ENCODE measurements at places on chromosomes 6 and 20.

GRCh38 chr6:32664827-32665362, 1.6 kb downstream of the HLA-DQB1 start:
- DNase-seq: no peak

DNA sequence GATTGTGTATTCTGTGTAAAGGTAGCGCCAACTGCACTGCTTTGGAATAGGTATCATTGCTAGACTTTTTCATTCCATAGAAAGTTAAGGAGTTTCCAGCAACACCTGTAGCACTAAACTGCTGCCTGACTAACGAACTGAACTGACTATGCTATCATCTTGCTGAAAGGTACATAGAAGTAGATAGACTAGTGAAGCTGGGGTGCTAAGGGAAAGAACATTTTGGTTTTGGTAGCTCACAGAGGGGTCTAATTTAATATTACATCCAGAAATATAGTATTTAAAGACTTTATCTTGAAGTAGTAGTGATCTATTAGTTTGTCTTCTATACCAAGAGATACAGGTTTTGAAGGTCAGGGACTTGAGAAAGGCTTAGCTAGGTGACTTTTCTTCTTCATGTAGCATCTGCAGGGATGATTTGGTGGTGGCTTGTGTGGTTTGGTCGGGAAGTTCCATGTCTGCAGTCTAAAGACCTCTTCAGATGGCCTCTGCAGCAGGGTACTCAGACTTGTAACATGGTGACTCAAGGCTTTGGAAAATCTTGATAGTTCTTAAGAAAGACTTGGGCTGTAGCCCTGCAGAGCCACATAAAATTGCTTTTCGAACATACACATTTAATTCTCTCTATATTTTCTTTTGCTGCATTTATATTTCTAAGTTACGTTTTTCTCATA, 10.2 kb downstream of the SENP6 start:
- no peak for DNase-seq

DNA sequence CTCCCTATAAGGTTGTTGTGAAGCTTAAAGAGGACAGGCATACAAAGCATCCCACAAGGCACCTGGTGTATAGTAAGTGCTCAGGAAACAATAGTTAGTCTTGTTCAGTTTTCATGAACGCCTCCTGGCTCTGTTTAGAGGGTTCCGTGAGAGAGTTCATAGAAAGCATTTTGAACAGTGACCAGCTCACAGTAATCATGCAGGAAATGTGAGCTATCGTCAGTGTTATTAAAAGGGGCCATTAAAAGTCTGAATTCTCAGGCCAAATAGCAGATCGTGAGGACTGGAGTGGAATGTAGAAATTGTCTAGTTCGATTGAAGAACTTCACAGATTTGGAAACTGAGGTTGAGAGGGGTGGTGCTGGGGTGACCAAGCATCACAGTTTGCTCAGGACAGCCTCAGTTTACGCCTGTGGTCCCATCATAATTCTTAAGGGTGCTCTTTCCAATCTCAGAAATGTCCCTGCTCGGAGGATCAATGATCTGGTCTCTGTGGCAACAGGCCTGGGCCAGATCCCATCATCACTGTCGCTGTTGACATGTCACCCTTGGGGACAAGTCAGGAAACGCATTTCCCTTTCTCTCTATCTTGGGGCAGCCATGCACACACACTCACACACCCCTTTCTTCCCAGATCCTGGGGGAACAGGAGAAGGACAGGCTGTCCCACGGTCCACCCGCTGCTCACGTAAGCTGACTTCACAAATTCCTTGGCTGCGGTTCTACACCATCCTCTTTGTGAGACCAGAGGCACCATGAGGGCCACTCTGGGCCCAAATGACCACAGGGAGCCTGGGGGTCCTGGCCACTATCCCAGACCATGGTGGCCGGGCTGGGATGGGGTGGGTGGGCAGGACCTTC, 7.2 kb downstream of the TGM2 start:
- DNase-seq: no peak

DNA sequence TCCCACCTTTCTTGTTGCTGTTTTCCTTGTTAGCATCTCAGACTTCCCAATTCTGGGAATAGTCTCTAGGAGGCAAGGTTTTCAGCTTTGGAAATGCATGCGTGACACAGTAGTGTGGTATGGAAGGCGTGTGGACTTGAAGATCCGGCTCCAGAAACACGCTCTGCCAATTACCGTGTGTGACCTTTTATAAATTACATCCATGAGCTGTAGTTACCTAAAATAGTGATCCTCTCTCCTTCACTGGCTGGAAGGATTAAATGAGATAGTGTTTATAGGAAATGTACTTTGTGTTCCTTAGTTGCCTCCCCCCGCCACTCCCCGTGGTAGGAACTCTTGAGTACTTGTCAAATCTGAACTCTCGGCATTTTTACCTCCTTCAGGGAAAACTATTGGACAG, 13.0 kb downstream of the E2F3 start:
- DNase-seq: no peak

DNA sequence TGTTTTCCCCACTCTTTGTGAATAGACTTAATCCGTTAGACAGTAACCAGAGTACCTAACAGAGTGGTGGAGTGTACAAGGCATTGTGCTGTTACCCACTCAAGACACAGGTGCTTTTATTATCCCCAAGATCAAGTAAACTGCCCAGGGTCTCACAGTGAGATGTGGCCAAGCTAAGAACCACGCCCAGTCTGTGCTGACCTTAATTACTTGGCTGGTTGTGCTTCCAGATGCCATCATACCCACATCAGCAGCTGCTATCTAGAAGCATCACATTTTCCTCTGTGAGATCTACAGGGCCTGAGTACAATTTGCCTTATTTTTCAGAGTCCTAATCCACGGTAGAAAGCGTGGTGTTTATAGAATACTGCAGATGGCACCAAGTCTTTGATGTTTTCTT, 70.3 kb downstream of the GFRA4 start:
- no peak for DNase-seq

DNA sequence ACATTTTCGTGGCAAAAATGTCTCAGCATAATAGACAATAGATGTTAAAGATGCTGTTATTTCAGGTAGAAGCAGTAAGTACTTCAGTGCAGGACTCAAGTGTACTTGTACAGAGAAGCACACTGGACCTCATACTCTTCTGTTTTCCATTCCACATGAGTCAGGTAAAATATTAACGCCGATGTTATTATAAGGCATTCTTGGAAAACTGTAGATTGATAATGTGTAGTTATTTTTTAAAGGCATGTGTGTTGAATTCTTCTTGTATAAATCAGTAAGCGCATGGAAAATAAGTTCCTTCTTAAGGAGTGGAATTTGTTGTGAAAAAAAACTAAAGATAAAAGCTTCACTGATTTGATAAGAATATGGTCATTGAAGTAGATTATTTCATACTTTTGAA, 45.8 kb downstream of the DOP1A start:
- DNase-seq: no peak

GRCh38 chr6:168385037-168385759, 55.8 kb upstream of the SMOC2 start:
- no peak for DNase-seq

- DNase-seq: no peak
Observed at GRCh38 chr6:18507018-18507415, 119.9 kb downstream of the RNF144B start.

- DNase-seq: no peak
Observed at GRCh38 chr6:65988006-65988405, 281.0 kb upstream of the EYS start.

DNA sequence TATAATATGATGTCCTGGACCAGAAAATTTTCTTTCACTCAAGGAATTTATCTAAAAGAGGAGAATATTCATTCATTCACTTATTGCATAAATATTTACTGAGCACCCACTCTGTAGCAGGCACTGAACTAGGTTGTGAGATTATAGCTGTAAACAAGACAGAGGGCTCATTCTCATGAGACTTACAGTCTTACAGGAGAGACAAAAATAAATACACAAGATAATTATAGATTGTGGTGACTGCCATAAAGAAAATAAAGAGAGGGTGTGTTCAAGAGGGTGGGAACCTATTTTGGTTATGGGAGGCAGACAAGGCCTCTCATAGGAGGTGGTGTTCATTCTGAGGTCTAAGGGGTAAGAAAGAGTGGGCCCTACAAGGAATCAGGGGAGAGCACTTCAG, 109.9 kb upstream of the SUPT3H start:
- DNase-seq: no peak

GRCh38 chr20:1005452-1006027, 3.4 kb upstream of the RSPO4 start:
- no peak for DNase-seq

DNA sequence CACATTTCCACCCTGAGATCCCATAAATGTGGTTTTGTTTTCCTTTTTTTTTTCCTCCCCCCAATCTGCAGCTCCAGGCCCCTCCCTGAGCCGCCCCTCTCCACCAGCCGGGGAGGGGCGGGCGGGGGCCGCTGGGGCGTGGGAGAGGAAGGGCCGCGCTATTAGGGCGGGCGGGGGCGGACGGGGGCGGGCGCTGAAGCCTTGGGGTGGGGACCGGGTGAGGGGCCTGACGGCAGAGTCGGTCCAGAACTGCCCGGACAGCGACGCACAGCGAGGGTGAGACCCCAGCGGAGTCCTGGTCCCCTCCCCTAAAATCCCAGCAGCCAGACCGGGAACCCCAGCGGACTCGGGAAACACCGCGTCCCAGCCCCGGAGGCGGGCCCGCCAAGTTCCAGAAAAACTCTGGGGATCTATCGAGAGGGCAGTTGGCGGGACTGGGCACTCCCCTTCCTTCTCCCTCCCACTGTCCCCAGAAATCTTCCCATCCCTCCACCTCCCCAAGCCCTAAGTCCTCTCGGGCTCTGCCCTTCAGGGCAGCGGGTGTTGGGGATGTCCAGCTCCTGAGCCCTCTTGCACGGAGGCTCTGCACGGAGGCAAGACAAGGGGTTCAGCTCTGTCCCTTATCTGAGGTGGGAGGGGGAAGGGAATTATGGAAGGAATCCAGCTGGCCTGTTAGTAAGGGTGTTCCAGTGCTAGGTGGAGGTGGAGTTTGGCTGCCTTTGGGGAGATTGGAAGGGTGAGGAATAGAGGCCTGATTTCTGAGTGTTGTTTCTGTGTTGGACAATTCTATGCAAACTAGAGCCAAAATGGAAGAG, at the start of gene PRICKLE4:
TSS of gene PRICKLE4 (plus strand) at position 232 of the 815 bp plus-strand sequence. CDS start 2,692 bp downstream, outside the sequence.
- DNase-seq: peak; percentile 72

DNA sequence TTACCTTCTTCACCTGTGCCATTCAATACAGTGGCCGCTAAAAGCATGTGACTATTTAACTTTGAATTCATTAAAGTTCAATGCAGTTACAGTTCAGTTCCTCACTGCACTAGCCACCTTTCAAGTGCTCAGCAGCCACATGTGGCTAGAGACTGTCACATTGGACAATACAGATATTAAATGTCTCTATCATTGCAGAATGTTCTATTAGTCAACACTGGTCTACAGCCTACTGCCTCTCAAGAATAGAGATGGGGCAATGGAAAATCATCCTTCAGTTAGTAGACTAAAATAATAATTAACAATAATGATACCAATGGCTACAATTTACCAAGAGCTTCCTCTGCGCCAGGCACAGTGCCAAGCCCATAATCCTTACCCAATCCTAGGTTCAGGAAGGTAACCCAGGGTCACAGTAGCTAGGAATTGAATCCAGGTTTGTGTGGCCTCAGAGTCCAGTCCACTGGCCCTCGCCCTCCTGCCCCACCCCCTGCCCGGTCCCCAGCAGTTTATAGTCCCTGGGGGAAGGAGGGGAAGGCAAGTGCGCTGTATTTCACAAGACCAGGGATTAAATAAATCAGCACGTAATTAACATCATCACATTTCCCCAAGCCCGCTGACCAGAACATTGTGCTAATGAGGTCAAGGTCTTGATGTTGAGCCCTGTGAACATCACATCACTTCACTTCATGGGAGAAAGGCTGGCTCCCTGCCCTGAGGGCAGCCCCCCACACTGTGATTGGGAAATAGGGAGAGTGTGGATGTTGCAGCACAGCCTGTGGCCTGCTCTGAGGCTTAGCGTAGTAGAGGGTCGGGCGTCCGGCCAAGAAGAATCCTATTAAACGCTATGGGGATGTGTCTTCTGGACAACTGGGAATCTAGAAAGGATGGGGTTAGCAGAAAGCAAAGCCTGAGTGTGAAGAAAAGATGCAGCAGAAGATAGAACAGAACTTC, 147.2 kb downstream of the VEGFA start:
- DNase-seq: peak; percentile 51

- no peak for DNase-seq
Observed at GRCh38 chr6:156783958-156784357, 6.8 kb downstream of the ARID1B start.

GRCh38 chr6:21873562-21873961, 280.0 kb downstream of the SOX4 start:
- no peak for DNase-seq

DNA sequence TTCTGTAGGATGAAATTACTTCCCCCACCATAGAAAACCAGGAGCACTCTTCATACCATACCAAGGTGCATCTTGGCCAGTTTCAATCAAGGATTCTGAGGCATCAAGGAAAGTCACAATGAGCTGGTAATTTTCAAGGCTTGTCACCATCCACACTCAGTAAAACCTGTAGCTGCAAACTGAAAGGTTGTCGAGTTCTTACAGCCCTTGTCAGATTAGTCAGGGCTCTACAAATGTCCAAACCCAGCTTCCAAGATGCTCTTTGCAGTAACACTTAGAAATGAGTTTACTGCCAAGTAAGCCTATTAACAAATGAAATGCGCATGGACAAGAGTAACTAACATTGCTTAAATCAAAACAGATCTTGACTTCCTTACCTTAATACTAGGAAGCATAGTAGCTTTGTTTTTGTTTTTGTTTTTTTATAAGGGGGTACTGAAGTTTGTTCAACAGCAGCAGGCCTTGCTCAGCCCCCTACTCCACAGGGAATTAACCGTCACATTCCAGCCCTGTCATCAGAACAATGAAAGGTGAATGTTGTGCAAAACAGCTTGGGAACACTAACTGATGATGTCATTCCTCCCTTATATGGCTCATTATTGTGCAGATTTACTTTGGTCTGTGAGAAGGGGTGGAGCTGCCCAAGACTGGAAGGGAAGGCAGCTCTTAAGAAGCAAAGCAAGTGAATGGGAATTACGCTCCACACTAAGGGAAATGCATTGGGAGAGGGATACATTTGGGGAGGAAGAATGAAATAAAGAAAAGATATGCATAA, 49.9 kb upstream of the TMEM30A start:
- DNase-seq: no peak

GRCh38 chr6:168016721-168017525, 19.5 kb downstream of the KIF25 start:
- DNase-seq: no peak

DNA sequence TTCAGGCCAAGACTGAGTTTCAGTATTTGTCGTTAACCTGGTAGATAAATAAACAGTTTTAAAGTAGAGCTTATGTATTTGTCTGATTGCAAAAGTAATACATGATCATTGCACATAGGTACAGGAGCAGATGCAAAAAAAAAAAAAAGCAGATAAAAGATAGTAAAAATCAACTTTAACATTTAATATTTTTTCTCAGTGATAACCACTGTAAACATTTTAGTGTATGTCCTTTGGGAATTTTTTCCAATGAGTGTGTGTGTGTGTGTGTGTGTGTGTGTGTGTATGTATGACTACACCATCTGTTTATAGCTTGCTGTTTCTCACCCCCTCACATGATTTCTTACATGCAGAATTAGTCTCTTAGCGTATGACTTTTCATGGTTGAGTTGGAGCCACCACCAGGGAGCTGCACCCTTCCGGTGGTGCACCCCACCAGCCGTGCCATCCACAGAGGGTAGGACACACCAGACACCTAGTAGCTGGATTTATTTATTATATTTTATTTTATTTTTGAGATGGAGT, 26.3 kb downstream of the WRNIP1 start:
- DNase-seq: no peak

GRCh38 chr6:153621491-153621890, 417.5 kb upstream of the OPRM1 start:
- no peak for DNase-seq

Data from tibial artery (tissue), 4 donors.